ENCODE measurements at places on chromosomes 16 and 17.

DNA sequence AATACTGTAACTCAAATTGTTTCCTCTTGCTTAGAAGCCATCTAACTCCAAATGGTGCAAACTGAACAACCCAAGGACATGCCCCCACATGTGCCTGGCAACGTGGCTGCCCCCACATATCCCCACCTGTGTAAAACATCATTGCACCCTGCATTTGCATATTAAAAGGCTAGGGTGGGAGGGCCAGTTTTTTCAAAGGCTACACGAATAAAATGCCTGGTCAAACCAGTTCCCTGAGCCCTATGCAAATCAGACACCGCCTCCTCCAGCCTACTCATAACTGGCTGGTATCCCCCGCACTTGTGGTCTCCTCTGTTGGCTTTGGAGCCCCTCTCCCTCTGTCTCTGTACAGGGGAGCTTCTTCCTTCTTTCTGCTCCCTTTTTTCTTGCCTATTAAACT lies 26.7 kb downstream of the C16orf54 start:
- no peak for DNase-seq

DNA sequence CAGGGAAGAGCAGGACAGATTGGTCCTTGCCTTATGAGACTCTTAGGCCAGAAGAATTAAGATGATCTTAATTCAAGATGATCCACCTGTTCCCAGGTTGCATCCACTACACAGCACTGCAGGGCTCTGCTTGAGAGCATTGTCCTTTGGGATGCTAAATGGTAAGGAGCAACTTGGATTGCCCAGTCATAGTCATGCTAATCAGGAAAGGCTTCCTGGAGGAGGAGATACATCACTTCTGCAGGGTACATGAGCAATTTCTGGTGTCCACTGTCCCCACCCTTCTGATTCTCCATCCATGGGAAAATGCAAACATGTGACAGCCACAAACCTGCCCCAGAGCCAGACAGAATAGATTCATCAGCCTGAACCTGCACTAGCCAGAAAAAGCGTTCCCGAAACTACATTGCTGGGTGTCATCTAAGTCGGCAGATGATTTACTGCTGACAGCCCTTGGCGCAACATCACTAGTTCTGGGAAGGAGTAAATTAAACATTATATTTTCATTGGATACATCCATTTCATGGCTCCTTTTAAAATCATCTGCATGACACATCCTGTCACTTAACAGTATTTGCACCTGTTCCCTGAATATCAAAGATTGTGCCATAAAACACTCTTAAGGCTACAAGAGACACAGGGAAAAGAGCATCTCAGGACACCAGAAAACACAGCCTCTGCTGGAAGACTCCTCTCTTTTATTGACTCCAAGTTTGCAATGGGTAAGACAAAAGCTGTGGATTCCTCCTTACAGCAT lies 282.2 kb downstream of the MAF start:
- no peak for DNase-seq

DNA sequence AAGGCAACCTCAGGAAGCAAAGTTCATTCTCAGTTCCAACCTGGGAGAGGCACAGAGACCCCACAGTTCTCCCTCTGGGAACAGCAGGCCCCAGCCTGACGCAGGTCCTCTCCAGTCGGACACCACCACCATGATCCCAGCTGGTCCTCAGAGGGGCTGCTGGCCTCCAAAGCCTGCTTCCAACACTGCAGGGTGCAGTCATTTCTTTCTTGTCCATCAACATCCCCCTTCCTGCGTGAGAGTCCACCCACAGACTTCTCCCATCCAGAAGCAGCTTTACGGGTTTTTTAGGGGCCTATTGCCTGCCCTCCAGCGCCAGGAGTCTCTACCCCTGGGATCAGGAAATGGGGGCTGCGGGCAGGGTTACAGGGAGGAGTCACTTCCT lies 29.3 kb upstream of the TNRC6C start:
- DNase-seq = no peak

DNA sequence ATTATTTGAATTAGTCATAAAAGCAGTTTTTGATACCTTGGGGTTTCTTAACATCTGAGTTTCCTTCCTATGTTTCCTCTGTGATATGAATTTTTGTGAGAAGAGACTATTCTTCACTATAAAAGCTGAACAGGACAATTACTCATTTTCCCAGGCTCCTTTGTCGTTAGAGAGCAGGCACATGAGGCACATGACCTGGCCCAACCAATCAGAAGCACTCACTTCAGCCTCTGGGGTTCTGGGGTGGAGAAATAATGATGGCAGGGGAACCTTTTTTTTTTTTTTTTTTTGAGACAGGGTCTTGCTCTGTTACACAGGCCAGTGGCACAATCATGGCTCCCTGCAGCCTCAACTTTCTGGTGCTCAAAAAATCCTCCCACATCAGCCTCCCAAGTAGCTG lies 145.5 kb upstream of the ASIC2 start:
- no peak for DNase-seq

- peak; percentile 50 for DNase-seq
These were observed 696 bp downstream of the NETO2 start for GRCh38 chr16:47142821-47143676.

DNA sequence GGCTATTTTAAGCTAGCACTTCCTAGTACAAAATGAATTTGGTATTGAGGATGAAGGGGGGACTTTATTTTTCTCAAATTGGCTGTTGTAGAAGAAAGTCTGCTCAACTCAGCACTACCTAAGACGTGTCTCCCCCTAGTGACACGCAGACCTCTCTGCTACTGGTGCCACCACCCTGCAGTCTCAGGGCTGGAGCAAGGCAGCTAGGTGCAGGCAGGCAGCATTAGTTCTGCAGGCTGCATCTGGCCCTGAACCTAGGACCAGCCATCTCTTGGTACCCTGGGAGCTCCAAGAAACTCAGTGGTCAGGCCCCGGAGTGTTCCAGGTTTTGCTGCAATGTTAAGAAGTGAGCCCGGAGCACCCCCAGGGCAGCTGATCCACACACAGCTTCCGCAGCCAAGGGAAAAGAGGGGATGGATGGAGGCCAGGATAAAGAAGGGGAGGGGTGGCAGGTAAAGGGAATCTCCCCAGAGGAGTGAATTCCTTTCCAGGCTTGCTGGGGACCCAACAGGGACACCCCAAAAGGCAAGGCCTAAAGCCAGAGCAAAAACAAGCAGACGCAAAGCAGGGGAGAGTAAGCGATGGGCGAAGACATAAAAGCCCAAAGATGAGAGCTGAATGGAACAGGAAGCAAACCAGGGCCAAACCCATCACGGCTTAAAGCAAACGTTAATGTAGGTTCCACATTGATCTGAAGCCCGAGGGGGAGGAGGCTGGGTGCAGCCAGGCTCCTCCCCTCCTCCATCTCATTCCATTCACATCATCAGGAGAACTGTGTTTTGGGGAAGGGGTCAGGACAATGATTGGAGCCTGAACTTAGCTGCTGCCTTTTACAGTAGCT lies 200.5 kb downstream of the ZFHX3 start:
- no peak for DNase-seq

GRCh38 chr17:36943250-36944191 lies 5.2 kb upstream of the AATF start:
- DNase-seq = peak; percentile 13

DNA sequence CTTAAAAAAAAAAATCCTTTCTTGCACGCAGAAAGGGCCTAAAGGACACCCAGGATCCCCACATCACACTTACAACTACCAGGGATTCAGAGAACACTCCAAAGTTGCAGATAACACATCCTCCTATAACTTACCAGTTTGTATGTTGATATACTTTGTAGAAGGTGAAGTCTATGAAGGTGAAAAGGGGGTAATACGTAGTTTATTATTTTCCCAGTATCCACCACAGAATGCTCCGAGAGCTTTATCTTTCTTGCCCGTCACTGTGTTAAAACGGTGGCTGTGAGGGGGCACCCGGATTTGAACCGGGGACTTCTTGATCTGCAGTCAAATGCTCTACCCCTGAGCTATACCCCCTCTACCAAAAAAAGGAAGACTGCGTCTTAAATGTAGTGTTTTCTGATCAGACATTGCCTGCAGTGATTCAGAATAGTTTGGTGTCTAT lies 7.9 kb upstream of the RPL23 start:
- DNase-seq = no peak

- no peak for DNase-seq
These were observed 81.0 kb downstream of the TMEM100 start for GRCh38 chr17:55641676-55642081.

- no peak for DNase-seq
These were observed 108.0 kb downstream of the CCDC182 start for GRCh38 chr17:57636985-57637665.

DNA sequence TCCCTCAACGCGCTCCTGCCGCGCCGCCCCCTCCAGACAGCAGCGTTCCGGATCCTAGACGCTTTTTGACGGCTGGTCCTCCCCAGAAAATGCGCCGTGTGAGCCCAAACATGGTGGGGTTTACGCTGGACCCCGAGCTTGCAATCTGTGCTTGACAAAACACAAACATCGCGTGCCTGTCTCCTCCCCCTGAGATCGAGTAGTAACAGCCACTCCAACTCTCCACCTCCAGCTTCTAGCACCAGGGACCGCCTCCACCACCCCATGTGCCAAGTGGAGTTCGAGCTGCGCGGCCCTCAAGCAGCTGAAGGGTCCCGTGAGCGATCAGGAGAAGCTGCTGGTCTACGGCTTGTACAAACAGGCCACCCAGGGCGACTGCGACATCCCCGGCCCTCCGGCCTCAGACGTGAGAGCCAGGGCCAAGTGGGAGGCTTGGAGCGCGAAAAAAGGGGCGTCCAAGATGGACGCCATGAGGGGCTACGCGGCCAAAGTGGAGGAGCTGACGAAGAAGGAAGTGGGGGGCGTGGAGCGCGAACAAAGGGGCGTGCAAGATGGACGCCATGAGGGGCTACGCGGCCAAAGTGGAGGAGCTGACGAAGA lies 656 bp upstream of the GEMIN4 start:
- DNase-seq = no peak

- DNase-seq = no peak
These were observed 42.1 kb upstream of the DNAH17 start for GRCh38 chr17:78619334-78619733.

DNA sequence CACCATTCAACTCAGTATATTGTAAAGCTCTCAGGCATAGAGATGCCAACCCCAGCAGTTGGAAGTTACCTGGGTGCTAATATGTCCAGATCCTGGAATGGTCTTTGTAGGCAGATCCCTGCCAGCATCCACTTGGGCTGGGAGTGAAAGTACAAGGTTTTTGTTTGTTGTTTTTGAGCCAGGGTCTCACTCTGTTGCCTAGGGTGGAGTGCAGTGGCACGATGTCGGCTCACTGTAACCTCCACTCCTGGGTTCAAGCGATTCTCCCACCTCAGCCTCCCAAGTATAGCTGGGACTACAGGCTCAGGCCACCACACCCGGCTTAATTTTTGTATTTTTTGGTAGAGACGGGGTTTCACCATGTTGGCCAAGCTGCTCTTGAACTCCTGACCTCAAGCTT lies 177.6 kb downstream of the IRF8 start:
- no peak for DNase-seq

DNA sequence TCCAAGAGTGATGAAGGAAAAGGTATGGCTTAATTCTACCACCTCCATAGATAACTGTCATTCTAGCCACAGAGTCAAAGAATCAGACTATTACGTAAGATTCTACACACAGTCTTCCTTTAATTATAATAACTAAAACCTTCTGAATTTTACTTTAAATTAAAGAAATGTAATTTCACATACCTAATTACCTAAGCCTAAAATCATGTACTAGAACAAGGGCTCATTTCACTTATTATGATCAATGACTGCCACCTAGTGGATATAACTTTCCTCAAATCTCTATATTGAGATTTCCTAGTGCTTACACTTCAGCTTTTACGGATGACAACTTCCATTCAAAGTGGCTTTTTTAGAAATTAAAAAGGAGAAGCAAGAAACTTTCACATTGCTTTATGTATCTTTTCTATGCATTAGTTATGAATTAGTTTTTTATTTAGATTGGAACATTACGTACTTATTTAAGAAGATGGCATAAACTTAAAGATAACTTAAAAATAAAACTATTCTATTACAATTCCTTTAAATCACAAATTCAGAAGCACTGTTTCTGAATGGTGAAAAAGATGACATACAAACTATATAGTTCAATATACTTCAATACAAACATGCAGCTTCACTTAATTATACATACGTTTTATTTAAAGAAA lies 18.2 kb upstream of the ABCA10 start:
- DNase-seq = no peak

GRCh38 chr16:88744577-88745521 lies 38.5 kb downstream of the CTU2 start:
- DNase-seq = no peak

GRCh38 chr17:18997650-18998196 lies 6.8 kb downstream of the FAM83G start:
- DNase-seq = no peak

DNA sequence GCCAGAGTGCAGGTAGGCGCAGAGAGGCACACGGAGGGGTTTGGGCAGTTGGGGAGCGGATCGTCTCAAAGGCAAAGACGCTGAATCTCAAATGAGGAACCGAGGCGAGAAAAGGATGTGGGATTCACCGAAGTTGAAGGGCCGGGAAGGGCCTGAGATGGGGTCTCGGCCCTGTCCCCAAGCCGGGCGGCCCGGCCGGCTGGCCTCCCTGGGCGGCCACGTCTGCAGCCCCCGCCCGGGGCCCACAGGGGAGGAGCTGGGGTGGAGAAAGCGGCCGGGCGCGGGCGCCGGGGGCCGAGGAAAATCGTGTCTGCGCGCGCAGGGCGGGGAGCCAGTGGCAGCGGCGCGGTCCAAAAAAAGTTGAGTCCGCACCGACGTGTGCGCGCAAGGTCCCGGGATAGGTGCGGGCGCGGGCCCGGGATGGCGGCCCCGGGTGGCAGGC lies 458 bp downstream of the SLC12A4 start:
- DNase-seq = peak; percentile 52

GRCh38 chr16:6753553-6753952 lies 579.1 kb upstream of the RBFOX1 start:
- no peak for DNase-seq

DNA sequence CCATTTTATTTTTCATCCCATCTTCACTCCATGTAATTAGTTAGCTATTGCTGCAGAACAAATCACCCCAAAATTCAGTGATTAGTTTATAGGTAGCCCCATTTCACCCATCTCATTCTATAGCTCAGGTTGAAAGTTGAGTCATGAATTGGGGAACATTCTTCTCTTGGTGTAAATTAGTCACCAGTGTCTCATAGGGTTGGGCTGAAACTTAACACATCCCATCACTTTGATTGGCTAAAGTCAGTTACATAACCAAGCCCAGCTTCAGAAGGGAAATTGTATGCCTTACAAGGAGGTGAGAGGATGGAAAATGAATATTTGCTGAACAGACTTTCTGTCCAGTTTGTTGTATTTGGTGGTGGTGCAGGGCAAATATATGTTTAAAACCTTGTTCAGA lies 477.5 kb downstream of the WWOX start:
- no peak for DNase-seq

DNA sequence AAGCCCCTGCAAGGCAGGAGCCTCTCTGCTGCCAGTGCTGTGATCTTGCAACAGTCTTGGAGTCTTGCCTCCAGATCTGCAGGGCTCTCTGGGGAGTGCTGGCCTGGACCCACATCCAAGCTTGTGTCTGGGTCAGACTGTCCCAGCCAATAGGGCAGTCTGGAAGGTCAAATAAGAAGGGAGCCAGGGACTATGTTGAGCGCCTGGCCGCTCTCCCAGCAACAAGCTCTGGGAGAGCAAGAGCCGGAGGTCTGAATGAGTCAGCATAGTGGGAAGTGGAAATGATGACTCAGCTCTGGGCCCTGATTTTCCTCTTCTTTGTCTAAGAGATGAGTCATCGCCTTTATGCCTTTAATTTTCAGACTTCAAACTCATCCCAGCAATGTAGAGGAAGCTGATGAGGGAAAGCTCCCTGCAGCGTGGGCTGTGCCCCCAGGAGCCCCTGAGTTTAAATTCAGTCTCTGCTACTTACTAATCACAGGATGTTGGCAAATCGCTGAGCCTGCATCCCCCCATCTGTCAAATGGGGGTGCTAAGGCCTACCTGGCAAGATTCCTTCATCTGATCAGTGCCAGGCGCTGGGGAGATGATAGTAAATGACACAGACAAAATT lies 43.6 kb upstream of the HAPSTR1 start:
- DNase-seq = no peak
